Stomach (tissue), 19 donors: ENCODE measurements at places on chromosomes 5 and 9. TPM values are rescaled to one million over a fixed set of nuclear protein-coding genes. Genes with fewer than 3 reads are reported as not detected.

Gene HMGCR
- 8.9 TPM for polyA plus RNA-seq

Gene PKD2L2
- polyA plus RNA-seq = not detected

- DNase-seq = no peak
Observed at GRCh38 chr5:111776913-111777781, 20.2 kb upstream of the NREP start.

DNA sequence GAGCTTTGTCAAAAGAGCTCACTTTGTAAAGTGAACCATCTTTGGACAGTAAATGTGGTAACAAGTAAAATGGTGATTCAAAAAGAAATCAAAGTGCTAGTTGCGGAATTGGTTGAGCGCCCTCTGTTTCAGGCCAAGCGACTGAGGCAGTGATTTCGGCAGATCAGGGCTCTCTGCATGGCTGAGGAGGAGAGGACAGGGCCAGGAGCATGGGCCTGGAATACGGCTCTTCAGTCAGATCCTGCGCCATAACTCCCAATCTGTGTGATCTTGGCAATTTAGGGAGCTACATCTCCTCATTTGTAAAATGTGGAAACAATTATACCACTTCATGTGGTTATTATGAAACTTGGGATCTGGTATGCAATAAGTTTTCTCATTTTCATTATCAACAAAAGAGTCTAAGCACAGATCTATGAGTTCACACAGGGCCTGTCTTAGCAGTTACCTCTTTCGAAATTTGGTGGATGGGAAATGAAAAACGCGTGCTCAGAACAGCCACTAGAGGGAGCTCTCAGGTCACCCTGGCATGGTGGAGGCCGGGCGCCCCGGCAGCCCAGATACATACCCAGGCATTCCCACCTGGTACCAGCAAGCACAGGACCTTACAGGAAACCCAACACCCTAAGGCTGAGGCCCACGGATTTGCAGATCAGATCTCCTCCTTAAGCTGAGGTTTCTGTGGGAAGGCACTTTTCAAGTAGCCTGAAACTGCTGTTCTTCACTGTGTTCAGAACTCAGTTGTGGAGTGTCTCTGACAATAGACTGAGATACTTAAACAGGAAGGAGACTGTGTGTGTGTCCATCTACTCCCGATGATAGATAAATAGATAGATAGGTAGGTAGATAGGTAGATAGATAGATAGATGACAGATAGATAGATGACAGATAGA, 303.7 kb downstream of the RAB3C start:
- DNase-seq = peak; percentile 82

DNA sequence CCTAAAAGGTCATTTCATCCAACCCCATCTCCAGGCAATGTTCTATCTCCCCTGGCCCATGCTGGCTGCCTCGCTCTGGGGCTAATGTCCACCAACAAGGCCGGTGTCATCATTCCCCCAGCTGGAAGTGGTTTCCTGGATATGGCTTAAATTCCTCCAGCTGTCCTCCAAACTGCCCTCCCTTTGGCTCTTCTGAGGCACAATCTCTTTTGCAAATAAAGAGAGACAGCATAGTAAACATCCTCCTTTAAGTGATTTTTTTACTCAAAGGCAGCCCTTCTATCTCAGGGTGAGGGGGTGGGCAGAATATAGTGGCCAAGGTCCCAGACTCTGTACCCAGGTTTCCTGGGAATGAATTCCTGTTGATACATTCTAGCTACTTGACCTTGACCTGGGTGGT, 117.4 kb upstream of the PANK3 start:
- DNase-seq = no peak

DNA sequence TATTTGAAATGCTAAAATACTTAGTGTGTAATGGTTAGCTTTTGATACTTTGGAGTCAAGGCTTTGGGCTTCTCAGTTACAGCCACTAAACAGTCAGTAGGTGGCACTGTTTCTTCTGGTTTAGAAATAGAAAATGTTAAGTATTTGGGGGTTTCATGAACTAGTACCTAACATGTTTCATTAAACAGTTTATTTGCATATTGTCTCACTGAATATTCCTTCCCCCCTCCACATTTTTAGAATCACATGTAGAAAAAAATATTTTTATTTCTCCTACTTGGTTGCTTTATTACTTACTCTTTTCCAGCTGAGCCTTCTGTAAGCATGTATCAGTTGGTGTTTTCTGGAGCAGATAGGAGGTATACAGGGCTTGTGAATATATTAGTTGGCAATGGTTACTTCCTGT, 48.0 kb downstream of the IPO11 start:
- no peak for DNase-seq

DNA sequence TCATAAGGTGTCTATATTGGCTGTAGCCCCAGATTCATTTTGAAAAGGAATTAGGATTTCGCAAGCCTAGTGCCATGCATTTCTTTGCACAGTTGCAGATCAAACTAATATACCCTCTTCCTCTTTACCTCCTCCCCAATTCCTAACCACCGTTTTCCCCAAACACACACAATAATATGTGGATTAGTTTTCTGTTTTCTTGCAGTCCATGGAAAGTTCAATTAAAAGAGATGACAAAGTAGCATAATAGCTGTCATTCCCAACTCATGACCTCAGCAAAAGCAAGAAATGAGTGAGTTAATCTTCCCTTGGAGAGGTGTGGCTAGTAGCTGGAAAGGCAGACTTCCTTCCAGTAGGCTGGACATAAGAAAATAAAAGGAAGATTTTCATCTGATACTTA, 349.1 kb downstream of the TMEM232 start:
- no peak for DNase-seq

DNA sequence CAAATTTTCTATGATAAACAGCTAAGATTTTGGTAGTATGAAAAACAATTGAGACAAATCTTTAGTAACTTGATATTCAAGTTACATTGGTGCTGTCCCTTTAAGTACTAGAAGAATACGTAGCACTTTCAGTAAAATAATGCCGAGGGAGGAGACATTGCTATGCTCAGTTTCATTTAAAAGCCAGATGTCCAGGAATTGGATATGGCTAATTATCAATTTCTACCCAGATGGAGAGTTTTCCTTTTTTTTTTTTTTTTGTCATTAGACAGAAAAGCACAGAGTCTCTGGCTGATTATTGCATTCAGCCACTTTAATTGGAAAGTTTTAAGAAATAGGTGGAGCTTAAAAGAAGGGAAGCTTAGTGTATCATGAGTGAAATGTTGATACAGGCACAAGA, 40.4 kb upstream of the APC start:
- DNase-seq = no peak

DNA sequence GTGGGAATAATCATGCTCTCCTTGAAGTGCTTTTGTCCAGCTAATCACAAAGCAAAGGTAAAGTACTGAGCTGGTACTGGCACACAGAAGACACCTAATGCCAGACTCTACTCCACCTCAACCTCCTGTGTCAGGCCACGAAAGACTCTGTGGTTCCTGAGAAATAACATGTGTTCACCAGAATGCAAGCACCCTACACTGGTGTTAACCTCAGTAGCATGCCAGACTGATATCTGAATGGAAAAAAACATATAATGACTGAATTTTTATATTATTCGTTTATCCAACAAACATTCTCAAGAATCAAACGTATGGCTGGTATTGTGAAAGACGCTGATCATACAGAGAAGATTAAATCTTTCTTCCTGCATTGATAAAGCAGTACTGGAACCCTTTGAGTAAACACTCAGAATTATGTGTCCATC, 97.1 kb upstream of the IFNE start:
- DNase-seq = no peak

DNA sequence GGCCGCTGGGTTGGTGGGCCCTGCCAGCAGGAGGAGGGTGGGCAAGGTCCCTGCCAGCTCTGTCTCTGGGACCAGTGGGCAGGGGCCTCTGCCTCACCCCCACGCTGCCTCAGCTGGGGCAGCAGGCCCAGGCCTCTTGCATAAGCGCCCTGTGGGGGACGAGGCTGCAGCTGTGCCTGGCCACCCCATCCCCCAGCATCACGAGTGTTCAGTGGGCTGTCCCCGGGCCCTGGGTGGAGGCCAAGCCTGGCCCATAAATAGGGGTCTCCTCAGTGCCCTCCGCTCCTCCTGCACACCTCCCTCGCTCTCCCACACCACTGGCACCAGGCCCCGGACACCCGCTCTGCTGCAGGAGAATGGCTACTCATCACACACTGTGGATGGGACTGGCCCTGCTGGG, at the start of gene PTGDS:
Gene PTGDS, plus strand, starts transcription at position 282 of the 400 bp plus-strand sequence. Its CDS starts 75 bp downstream, at position 357.
- DNase-seq = no peak
